CD4-positive, alpha-beta T cell treated with Interleukin-2 at 100 ng/mL for 4 hours (primary cell): ENCODE measurements at places on chromosomes 2 and 18.

DNA sequence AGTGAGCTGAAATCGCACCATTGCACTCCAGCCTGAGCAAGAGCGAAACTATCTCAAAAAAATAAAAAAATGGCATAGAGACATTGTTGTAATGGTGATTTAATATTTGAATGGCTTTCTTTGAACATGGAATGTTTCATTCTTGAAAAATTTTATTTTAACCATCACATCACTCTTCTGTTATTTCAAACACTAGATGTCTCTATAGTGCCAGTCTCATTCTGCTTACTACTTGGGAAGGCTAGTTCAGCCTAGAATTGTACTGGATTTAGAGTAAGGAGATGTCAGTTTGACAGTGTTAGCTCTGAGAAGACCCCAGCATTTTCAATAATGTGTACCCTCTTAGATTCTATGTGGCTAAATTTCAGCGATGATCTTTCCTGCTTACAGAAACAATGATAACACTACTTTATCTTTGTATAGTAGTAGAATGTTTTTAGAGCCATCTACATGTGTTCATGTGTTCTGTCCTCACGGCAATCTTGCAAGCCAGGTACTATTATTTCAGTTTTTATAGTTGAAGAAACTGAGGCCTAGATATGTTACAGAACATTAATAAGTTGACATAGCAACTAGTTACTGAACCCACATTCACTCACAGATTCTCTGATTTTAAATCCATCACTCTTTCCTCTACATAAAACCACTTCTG lies 142.9 kb upstream of the ZSWIM2 start:
- DNase-seq, result no peak

DNA sequence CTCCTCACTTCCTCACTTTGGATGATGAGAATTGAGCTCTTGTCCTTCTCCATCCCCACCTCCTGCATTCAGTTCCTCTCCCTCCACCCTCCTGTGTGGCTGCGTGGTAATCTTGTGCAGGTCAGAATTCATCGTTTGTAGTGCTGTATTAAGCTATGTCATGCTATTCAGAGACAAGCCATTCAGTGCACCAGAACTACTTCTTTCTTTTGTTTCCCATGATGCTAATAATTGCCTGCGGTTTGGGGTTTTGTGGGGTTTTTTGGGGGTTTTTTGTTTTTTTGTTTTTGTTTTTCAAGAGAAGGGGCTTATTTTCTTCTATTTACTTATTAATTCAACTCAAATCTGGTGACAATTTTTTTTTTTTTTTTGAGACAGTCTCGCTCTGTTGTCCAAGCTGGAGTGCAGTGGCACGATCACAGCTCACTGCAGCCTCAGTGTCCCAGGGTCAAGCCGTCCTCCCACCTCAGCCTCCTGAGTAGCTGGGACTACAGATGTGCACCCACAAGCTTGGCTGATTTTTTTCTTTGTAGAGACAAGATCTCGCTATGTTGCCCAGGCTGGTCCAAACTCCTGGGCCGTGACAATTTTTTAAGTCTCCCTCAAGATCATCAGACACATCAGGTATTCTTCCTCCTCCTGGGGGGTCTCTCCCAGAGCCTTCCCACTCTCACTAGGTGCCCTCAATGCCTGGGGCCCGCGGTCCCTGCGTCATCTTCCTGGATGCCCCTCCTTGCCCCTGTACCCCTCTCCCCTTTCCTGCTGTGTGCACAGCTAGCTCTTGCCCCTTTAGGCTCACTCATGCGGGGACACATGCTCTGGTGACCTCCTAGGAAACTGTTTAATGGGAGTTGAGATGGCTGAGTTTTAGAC lies 37.8 kb downstream of the MAL start:
- DNase-seq, result no peak

- DNase-seq, result no peak
Measured at GRCh38 chr2:105782123-105782522, 37.4 kb downstream of the NCK2 start.

- DNase-seq, result no peak
Measured at GRCh38 chr2:13067508-13067907, 350.8 kb downstream of the TRIB2 start.

DNA sequence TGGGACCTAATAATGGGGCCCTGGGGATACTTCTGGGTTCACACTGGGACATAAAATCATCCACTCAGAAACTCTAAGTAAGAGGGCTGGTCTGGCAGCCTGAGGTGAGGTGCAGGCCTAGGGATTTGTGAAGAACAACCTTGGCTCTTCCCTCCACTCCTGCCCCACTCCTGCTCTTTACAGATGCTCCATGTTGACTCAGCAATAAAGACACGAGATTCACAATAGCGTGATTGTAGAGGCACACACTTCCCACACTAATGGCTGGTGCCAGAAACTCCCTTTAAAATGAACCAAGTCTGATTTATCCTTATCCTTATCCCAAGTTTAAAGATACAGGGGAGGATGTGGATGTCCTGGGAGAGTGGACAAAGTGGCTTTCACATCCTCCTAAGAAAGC lies 228.2 kb downstream of the ACTR3 start:
- no peak for DNase-seq
